ENCODE measurements at places on chromosomes 7 and 10.
A peak's percentile ranks its signal among the peaks of the same experiment; 100 is the strongest.

DNA sequence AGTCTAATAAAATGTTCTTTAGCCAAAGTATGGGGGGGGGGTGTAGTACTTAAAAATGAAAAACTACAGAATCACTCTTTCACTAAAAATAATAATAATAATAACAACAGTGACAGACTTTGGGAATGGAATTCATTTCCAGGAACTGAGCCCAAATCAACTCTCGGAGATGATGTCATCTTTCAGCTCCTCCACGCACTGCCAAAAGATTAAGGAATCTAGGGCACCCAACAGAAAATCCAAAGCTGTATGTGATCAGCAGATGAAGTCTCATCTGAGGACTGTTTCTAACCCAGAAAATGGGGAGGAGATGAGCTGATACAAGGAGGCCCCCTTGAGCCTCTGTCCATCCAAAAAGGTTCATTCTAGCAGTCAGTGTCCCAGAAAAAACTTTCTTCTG is 54.5 kb downstream of the GRB10 start:
- DNase-seq: peak; percentile 64

GRCh38 chr10:58994226-58995057 is 182.0 kb upstream of the PHYHIPL start:
- no peak for DNase-seq

GRCh38 chr10:18542832-18543231 is 108.6 kb downstream of the NSUN6 start:
- no peak for DNase-seq

GRCh38 chr10:106271237-106271636 is 893.3 kb downstream of the SORCS1 start:
- DNase-seq: no peak

DNA sequence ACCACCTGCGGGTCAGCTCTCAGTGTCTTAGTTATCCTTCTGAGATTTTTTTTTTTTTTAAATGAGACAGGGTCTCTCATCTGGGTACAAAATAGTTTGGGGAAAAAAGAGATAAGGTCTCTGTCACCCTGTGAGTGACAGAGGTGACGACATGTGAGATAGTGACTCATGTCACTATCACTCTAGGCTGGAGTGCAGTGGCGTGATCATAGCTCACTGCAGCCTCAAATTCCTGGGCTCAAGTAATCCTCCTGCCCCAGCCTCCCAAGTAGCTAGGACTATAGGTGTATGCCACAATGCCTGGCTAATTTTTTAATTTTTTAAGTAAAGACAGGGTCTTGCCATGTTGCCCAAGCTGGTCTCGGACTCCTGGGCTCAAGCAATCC is 10.4 kb downstream of the BLVRA start:
- DNase-seq: no peak

DNA sequence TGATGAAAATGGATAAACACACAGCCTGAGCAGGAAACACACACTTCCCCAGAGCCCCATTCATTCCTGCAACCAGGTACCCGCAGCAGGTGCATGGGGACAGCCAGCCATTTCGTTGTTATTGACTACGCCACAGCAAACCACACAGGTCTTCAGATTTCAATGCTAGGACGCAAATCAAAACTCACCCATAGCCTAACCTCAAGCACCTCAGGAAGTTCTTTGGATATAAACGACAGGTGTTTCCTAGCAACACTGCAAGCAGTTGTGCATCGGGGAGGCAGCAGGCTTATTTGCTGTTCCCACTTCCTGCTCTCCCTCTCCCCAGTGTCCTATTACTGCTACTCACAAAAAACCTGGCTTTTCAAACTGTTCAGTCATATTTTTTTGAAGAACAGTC is 176.5 kb upstream of the FRMD4A start:
- DNase-seq: no peak

DNA sequence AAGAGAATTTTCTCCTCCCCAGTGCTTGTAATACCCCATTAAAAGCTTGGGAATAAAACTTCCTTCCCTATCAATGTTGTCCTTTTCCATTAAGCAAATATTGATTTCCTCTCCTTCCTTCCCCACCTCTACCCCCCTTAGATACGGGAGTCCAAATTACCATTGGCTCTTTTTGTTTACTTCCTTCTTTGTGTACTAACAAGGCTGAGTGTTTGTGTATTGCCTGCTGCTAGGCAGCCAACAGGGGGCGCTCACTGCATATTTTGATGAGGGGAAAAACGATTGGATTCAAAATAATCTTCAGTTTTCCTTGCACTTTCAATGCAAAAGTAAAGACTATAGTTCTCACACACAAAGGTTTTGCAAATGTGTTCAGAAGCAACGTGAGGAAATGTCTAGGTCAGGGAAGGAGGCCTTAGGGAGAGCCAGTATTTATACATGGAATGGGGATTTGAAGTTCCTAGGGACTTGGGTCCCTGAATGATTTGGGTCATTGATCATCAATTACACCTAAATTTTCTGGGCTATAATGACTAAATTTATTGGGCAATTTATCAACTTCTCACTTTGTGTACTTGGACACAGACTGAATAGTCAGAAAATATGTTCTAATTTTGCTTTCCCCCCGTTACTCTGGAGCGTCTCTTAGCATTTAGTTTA is 23.6 kb upstream of the VPS41 start:
- peak; percentile 28 for DNase-seq

GRCh38 chr10:22913474-22914092 is 14.3 kb upstream of the ARMC3 start:
- no peak for DNase-seq

Measured in stromal cell of bone marrow (primary cell).